ENCODE measurements at places on chromosomes 5 and 9. TPM values are rescaled to one million over a fixed set of nuclear protein-coding genes. Genes with fewer than 3 reads are reported as not detected.

The ADAMTS19 gene
- total RNA-seq, result 0.34 TPM

- no peaks in the 10 kb centered on the region for H3K36me3 ChIP-seq
- H3K4me3 ChIP-seq, result no peak overlapping the region
- no peaks in the 10 kb centered on the region for H3K27me3 ChIP-seq
- H3K4me1 ChIP-seq, result peaks cover 9% of the 10 kb centered on the region
Observed at GRCh38 chr5:142597546-142598337, 88.1 kb downstream of the FGF1 start.

DNA sequence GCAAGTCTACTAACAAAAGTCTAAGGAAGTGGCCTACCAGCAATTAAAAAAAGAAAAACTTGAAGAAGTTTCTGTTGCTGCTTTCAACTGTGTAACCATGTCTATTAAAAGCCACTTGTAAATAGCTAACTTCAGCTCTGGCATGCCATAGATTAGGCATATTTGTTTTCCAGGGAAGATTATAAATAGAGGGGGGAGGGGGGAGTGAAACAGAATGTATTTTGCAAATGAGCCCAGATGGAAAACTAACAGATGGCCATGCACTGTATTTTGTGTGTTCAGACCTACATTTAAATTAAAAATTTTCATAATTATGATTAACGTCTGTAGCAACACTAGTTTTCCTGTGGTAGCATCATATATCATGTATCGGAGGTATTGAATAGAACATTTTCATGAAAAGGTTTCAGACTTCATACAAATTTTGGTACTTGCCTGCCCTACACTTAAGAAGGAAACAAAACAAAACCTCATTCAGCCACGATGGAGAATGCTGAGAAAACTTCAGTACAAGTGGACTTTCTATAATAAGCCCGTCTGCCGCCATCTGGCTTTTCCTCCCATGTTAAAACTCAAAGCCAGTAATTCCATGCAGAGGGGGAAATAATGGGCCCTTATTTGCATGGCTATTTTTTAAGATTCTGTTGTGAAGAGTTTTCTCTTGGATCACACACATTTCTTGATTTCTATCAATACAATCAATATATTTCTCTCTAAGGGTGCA lies 220.4 kb upstream of the SMARCA2 start:
- H3K4me1 ChIP-seq, result no peaks in the 10 kb centered on the region
- no peak overlapping the region for H3K4me3 ChIP-seq
- no peak overlapping the region for H3K27ac ChIP-seq
- H3K36me3 ChIP-seq, result no peaks in the 10 kb centered on the region
- no peak for DNase-seq

- no peaks in the 10 kb centered on the region for H3K36me3 ChIP-seq
- H3K4me1 ChIP-seq, result peaks cover 13% of the 10 kb centered on the region
- no peak overlapping the region for H3K27ac ChIP-seq
Observed at GRCh38 chr5:129905473-129906176, 1.4 kb downstream of the CHSY3 start.

DNA sequence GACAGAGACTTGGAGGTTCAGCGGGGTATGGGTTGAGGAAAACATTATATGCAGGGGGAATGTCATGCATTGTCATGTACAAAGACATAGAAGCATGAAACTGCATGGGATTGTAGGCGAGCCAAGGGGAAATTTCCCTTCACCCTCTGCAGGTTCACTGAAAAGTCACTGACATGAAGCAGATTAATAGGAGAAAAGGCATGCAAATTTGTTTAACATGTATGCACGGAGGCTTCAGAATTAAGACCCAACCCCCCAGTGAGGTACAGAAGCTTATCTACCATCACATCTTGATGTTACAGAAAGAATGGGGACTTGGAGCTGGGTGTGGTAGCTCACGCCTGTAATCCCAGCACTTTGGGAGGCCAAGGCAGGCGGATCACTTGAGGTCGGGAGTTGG lies 18.5 kb downstream of the NIM1K start:
- H3K4me3 ChIP-seq, result no peak overlapping the region
- no peak for DNase-seq
- H3K27me3 ChIP-seq, result no peaks in the 10 kb centered on the region
- H3K36me3 ChIP-seq, result no peaks in the 10 kb centered on the region
- H3K4me1 ChIP-seq, result no peaks in the 10 kb centered on the region

- DNase-seq, result no peak
- H3K27ac ChIP-seq, result no peak overlapping the region
- H3K27me3 ChIP-seq, result no peaks in the 10 kb centered on the region
- no peak overlapping the region for H3K4me3 ChIP-seq
Observed at GRCh38 chr9:70285981-70286598, 27.3 kb downstream of the SMC5 start.

GRCh38 chr5:128085413-128085812 lies 1.8 kb downstream of the SLC12A2 start:
- H3K4me3 ChIP-seq, result peak overlapping the region; percentile 89
- no peaks in the 10 kb centered on the region for H3K27me3 ChIP-seq
- peaks cover 26% of the 10 kb centered on the region for H3K4me1 ChIP-seq
- H3K27ac ChIP-seq, result peak overlapping the region; percentile 96
- no peaks in the 10 kb centered on the region for H3K36me3 ChIP-seq

DNA sequence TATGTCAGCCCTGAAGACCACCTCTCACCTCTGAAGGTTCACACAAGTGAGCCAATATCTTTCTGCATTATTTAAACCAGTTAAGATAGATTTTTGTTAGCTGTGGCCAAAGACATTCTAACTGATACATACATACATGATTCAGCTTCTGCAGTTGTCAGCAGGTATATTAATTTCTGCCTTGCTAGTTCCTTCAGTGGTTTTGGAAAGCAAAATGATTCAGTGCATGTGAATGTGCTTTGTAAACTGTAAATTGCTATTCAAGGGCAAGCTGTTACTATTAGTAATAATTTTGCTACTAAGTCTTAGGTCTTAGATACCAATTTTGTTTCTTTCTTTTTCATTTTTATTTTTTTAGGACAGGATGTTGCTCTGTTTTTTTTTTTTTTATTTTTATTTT lies 89.2 kb upstream of the ERBIN start:
- no peaks in the 10 kb centered on the region for H3K4me1 ChIP-seq
- H3K27me3 ChIP-seq, result no peaks in the 10 kb centered on the region
- no peak for DNase-seq
- no peaks in the 10 kb centered on the region for H3K36me3 ChIP-seq
- H3K27ac ChIP-seq, result no peak overlapping the region
- H3K4me3 ChIP-seq, result no peak overlapping the region

The KIF12 gene
- not detected for total RNA-seq

- DNase-seq, result no peak
- H3K27ac ChIP-seq, result no peak overlapping the region
- H3K36me3 ChIP-seq, result no peaks in the 10 kb centered on the region
- no peaks in the 10 kb centered on the region for H3K4me1 ChIP-seq
- H3K4me3 ChIP-seq, result no peak overlapping the region
- peaks cover 4% of the 10 kb centered on the region for H3K27me3 ChIP-seq
Observed at GRCh38 chr9:91898451-91899218, 51.4 kb downstream of the ROR2 start.

DNA sequence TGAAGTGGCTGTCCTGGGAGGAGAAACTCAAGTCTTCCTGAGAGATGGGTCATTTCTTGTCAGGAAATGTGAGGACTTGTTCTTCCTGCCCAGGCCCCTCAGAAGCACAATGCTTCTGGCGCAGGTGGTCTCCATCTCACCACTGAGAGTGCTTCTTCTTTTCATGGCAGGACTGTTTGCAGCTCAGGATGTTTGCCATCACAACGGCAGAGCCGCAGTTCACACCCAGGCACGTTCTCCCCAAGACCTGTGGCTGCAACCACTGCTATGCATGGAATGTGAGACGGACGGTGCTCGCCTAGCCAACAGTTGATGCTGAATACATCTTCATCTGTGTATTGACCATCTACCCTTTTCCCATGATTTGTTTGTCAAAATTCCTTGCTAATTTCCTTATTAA lies 216.3 kb downstream of the GADD45G start:
- H3K27ac ChIP-seq, result no peak overlapping the region
- no peaks in the 10 kb centered on the region for H3K27me3 ChIP-seq
- no peak for DNase-seq
- H3K4me1 ChIP-seq, result peaks cover 4% of the 10 kb centered on the region
- no peaks in the 10 kb centered on the region for H3K36me3 ChIP-seq
- no peak overlapping the region for H3K4me3 ChIP-seq

Measured in psoas muscle (tissue), 8 donors.